ENCODE measurements at places on chromosomes 2 and 18.

DNA sequence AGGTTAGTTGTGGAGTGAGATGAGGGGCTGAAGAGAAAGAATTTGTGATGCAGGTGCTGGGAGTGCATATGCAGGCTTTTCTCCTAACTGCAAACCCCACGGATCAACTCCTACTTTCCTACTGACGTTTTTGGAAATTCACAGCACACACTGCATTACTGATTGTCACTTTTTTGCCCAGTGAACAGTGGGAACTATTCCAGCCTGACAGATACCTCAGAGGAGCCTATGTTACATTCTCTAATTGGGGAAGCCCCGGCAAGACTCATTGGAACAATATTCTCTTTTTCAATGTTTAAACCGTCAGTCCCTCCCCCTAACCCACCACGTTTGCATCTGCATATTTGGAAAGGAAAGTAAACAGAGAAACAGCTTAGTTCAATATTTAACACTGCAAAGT, 126.2 kb downstream of the DPP4 start:
- DNase-seq = no peak

GRCh38 chr2:148930046-148930775, 55.2 kb downstream of the KIF5C start:
- DNase-seq = no peak

DNA sequence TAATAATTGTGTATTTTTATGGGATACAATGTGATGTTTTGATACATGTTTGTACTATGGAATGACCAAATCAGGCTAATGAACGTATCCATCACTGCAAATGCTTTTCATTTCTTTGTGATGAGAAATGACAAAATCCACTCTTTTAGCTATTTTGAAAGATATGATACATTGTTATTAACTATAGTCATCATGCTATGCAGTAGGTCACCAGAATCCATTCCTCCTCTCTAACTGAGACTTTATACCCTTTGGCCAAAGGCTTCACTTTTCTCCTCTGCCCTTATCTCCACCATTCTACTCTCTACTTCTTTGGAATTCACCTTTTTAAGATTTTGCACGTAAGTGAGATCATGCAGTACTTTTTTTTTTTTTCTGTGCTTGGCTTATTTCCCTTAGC, 44.5 kb upstream of the TMEM17 start:
- no peak for DNase-seq

DNA sequence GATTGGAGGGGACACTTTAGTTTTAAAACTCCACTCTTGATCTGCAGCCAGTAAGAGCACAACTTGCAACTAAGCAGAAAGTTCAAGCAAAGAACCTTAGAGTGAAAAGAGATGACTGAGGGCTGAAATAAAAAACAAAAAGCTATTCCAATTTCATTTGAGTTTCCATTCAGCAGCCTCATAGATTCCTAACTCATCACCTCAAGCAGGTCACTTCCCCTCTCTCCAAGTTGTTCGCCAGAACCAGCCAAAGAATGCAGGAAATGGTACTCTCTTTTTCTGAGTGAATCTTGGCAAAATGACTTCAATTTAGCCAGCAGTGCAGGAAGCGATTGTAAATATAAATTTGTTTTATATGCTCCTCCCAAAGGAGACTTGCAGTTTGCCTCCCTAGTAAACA, 213.3 kb downstream of the SETBP1 start:
- DNase-seq = no peak

DNA sequence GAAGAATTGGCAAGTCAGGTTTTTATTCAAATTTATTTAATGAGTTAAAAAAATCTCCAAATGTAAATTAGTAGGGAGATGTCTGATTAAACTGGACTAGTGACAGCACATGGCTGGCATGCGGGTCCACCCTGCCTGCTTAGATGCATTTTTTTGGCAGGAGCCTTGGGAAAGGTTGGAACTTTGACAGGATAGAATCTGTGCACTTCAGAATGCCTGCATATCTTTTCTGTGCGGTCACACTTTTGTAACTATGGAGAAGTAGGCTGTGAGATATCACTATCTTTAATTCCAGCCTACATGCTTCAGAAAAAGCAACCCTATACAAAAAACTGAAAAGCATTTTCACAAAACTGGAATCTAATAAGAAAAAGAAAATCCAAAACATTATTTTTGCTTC, 317.8 kb downstream of the MBD2 start:
- DNase-seq = no peak

DNA sequence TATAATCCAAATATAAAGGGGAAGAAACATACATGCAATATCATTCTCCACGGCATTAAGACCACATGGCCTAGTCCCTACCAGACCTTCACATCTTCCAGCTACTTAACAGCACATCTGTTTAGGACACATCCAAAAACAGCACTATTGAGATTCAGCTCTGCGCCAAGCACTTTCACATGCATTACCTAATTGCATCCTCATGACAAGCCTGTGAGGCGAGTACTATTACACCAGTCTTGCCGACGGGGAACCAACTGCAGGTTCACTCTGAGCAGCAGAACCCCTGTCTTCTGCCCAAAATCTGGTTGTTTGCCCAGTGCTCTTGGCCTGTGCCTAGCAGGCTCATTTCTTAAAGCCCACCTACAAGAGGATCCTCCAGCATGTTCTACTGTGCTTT, 66.7 kb downstream of the AAK1 start:
- no peak for DNase-seq

DNA sequence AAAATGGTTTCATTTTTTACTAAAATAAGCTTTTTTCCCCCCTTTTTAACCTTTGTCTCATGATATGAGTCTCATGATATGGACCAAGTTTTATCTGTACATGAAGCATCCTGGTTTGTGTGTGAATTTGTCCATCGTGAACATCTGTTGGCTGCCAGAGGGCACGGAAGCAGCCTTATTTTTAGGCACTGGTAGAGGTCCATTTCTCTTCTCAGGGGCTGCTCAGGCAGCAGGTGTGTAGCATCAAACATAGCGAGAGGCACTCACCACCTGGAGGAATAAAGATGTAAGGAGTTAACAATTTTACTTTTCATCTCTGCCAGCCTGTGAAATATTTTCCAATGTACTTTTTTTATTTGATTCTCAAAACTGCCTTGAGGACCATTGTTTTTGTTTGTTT, 134.5 kb downstream of the RHBDD1 start:
- DNase-seq = no peak

GRCh38 chr2:187313831-187314230, 134.2 kb downstream of the CALCRL start:
- no peak for DNase-seq

DNA sequence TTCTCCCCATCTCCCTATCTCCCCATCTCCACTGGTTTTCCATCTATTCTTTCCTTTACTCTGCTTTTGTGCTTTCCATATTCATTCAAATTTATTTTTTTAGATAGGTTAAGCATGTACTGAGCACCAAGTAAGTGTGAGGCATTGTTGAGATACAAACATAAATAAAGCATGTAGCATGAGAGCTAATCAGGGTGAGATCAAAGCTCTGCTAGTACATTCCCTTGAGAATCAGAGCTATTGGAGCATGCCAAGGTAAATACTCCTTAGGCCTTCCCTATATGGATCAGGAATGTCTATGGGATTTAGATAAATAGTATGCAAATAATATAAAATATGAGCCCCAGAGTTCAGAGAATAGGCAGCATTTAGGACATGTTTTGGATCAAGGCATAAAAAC, 25.3 kb downstream of the BABAM2 start:
- no peak for DNase-seq

DNA sequence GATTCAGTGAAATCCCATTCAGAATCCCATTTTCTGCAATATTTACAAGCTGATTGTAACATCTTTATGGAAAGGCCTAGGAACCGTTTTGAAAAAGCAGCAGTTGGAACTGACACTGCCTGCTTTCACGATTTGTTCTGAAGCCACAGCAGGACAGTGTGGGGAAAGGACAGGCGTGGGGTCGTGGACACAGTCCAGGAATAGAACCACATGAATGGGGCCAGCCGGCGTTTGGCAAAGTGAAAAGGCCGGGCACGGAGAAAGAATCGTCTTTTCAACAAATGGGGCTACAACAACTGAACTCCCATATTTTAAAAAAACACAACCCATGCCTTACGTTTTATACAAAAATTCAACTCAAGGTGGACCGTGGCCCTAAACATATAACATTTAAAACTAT, 69.8 kb downstream of the SLC66A2 start:
- no peak for DNase-seq

- no peak for DNase-seq
Measured at GRCh38 chr2:159003555-159003954, 35.1 kb downstream of the TANC1 start.
